Naive thymus-derived CD8-positive, alpha-beta T cell (primary cell): ENCODE measurements at places on chromosomes 6 and 20. TPM values are rescaled to one million over a fixed set of nuclear protein-coding genes. Genes with fewer than 3 reads are reported as not detected.

DNA sequence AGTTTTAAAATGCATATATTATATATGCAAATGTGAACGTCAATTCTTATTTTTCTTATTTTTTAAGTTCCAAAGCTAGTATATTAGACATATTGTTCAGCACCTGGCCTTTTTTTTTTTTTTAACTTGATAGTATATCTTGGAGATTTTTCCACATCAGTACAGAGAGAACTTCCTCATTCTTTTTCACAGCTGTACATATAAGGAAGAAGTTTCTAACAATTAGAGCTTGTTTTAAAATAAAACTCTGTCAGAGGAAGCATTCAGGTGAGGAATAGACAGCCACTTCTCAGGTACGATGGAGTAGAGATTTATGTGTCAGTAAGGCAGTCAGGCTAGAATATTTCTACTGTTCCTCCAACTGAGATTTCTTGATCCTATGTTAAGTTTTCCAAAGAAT, 233.1 kb upstream of the SUPT3H start:
- no peak for DNase-seq
- peaks cover 5% of the 10 kb centered on the region for H3K36me3 ChIP-seq
- H3K27me3 ChIP-seq, result no peaks in the 10 kb centered on the region
- no peak overlapping the region for H3K4me3 ChIP-seq
- H3K27ac ChIP-seq, result no peak overlapping the region

GRCh38 chr6:106272287-106272686, 53.3 kb downstream of the ATG5 start:
- H3K27ac ChIP-seq, result no peak overlapping the region
- H3K27me3 ChIP-seq, result no peaks in the 10 kb centered on the region
- H3K36me3 ChIP-seq, result peaks cover 20% of the 10 kb centered on the region
- no peak for DNase-seq
- H3K4me1 ChIP-seq, result peaks cover 38% of the 10 kb centered on the region

GRCh38 chr20:35077872-35078271, 14.7 kb downstream of the TRPC4AP start:
- DNase-seq, result no peak
- H3K4me1 ChIP-seq, result peaks cover 39% of the 10 kb centered on the region
- no peak overlapping the region for H3K4me3 ChIP-seq
- H3K36me3 ChIP-seq, result peaks cover 56% of the 10 kb centered on the region

DNA sequence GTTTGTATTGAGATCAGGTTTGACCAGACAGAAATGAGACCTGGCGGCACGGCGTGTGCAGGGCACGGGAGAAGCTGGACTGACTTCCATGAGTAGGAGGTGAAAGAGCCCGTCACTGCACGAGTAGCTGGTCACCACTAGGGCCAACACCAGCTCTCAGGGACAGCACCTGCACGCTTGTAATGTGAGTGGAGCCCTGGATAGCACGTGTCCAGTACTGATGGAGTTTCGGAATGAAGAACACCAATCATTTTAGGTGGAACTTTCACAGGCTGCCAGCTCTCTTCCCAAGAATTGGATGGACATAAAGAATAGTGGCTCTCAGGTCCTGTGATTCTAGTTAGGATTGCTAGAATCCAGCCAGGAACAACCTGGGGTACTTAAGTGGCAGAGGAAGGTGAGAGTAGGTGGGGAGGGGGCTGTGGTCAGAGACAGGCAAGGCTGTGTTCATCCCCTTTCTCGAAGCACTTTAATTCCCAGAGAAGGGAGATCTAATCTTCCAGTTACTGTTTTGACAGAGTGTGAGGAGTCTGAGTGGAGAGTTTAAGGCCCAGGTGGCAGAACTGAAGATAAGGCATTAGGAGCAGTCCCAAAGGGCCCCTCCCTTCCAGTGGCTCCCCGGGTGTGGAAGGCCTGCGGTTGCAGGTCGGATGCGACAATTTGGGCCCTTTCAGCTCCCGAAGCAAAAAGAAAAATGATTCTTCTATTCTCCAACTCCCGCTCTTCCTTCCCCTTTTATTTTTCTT, 314.8 kb downstream of the QKI start:
- no peak for DNase-seq
- H3K27me3 ChIP-seq, result no peaks in the 10 kb centered on the region
- no peaks in the 10 kb centered on the region for H3K36me3 ChIP-seq
- no peak overlapping the region for H3K27ac ChIP-seq

DNA sequence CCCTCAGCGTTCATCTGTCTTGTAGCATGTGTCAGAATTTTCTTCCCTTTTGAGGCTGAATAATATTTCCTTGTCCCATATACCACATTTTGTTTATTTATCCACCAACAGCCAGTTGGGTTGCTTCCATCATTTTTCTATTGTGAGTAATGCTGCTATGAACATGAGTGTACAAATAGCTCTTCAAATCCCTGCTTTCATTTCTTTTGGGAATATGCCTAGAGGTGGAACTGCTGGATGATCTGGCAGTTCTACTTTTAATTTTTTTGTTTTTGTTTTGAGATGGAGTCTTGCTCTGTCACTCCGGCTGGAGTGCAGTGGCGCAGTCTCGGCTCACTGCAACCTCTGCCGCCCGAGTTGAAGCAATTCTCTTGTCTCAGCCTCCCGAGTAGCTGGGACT, 64.7 kb downstream of the SASH1 start:
- H3K27me3 ChIP-seq, result peaks cover 7% of the 10 kb centered on the region
- H3K4me3 ChIP-seq, result no peak overlapping the region
- no peaks in the 10 kb centered on the region for H3K4me1 ChIP-seq
- no peaks in the 10 kb centered on the region for H3K36me3 ChIP-seq
- no peak overlapping the region for H3K27ac ChIP-seq

DNA sequence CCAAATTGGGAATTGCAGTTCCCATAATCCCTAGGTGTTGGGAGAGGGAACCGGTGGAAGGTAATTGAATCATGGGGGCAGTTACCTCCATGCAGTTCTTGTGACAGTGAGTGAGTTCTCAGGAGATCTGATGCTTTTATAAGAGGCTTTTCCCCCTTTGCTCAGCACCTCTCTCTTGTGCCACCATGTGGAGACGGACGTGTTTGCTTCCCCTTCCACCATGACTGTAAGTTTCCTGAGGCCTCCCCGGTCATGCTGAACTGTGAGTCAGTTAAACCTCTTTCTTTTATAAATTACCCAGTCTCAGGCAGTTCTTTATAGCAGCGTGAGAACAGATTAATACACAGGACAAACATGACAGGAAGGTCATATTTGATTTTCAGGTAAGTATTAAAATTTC, 25.3 kb upstream of the HECA start:
- H3K27ac ChIP-seq, result peak overlapping the region; percentile 86
- no peak for DNase-seq
- H3K4me3 ChIP-seq, result no peak overlapping the region

Gene NMBR
- total RNA-seq, result not detected

Gene PRICKLE4
- not detected for total RNA-seq

Gene HMGCLL1
- total RNA-seq, result not detected

DNA sequence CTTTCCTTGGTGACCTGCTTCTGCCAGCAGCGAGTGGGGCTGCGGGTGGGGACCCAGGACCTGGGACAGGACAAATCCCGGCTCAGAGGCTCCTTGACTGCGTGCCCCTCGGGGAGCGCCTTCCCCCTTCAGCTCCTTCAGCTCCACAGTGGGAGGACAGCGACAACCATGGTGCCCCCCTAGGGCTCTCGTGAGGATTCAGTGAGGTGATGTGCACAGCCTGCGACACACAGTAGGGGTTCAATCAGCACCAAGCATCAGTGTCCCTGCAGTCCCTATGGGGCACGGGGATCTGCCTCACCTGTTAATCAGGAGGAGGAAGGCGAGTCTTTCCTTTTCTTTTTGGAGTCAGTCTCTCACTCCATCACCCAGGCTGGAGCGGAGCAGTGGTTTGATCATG, 209.2 kb downstream of the PREX1 start:
- no peaks in the 10 kb centered on the region for H3K27me3 ChIP-seq
- DNase-seq, result peak; percentile 14
- no peak overlapping the region for H3K27ac ChIP-seq
- no peak overlapping the region for H3K4me3 ChIP-seq
- no peaks in the 10 kb centered on the region for H3K36me3 ChIP-seq

Gene SLC22A2
- not detected for total RNA-seq

Gene OR2B6
- not detected for total RNA-seq

Gene STAU1
- total RNA-seq, result 43.8 TPM

- no peak for DNase-seq
- peaks cover 17% of the 10 kb centered on the region for H3K36me3 ChIP-seq
- H3K27me3 ChIP-seq, result no peaks in the 10 kb centered on the region
- H3K4me3 ChIP-seq, result peak overlapping the region; percentile 99
- H3K27ac ChIP-seq, result peak overlapping the region; percentile 94
These were observed 609 bp downstream of the PGM3 start for GRCh38 chr6:83192456-83192855.

Gene EEF1E1
- total RNA-seq, result 28.6 TPM

Gene SEC23B
- total RNA-seq, result 31.2 TPM

DNA sequence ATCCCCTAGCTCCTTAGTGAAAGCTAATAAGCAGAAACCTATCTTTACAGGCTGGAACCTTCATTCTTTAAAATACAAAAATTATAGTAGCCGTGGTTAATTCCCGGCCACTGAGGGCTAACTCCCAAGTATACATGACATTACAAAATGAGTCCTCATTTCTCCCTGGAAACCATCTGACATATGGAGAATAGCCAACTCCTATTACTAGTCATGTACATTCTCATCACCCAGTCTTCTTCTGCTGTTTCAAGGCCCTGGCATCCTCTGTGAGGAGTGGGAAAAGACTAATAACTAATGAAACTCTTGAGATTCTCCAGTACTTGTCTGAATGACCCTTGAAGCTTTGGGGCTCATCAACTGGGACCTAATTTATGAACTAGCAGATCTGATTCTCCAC, 30.2 kb downstream of the CSNK2A1 start:
- H3K4me3 ChIP-seq, result no peak overlapping the region
- H3K4me1 ChIP-seq, result peaks cover 72% of the 10 kb centered on the region
- no peaks in the 10 kb centered on the region for H3K27me3 ChIP-seq

Gene PET117
- total RNA-seq, result 19.0 TPM

- H3K36me3 ChIP-seq, result no peaks in the 10 kb centered on the region
- peaks cover 60% of the 10 kb centered on the region for H3K4me1 ChIP-seq
- peak overlapping the region; percentile 51 for H3K27ac ChIP-seq
These were observed 105.0 kb downstream of the OLIG3 start for GRCh38 chr6:137389150-137389704.

DNA sequence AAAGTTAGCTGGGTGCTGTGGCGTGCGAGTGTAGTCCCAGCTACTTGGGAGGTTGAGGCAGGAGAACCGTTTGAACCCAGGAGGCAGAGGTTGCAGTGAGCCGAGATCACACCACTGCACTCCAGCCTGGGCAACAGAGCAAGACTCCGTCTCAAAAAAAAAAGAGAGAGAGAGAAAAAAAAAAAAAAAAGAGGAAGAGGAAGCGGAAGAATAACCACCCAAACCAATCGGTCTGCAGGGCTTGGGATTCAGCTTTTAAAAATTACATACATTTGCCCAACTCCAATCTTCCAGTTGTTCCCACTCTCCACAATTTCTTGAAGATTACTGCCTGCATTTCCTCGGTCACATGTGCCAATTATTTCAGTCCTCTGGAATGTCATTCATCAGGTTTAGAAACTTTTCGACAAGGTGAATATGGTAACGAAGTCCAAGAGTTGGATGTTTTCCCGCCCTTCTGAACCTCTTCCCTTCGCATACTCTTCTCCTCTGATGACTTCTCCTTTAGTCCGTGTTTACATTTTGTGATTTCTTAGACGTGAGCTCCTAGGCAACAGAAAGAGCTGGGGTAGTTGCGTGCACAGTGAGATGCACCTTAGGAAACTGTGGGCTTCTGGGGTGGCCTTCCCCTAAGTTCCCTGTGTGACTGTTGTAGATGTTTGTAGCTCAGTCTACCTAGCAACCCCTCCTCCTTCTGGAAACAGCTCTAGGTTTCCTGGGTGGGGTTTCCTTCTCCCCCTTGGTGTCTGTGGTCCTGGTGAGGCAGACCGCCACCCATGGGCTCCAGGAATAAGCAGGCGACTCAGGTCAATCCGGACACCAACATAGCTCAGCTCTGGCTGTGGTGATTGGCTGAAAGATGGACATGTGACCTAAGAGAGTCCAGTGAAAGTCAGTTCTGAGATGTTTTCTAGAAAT, 63.0 kb upstream of the NCOA3 start:
- DNase-seq, result no peak
- no peaks in the 10 kb centered on the region for H3K36me3 ChIP-seq
- H3K27me3 ChIP-seq, result no peaks in the 10 kb centered on the region
- H3K4me1 ChIP-seq, result peaks cover 18% of the 10 kb centered on the region

- no peak for DNase-seq
- H3K4me3 ChIP-seq, result no peak overlapping the region
- no peaks in the 10 kb centered on the region for H3K36me3 ChIP-seq
- H3K4me1 ChIP-seq, result no peaks in the 10 kb centered on the region
- no peak overlapping the region for H3K27ac ChIP-seq
- H3K27me3 ChIP-seq, result peaks cover 4% of the 10 kb centered on the region
These were observed 348.8 kb upstream of the SPTLC3 start for GRCh38 chr20:12659942-12660341.

- H3K4me3 ChIP-seq, result no peak overlapping the region
- H3K4me1 ChIP-seq, result peaks cover 10% of the 10 kb centered on the region
- no peak overlapping the region for H3K27ac ChIP-seq
- no peaks in the 10 kb centered on the region for H3K36me3 ChIP-seq
- H3K27me3 ChIP-seq, result peaks cover 4% of the 10 kb centered on the region
These were observed 28.9 kb upstream of the BHLHE23 start for GRCh38 chr20:63035603-63036185.

- H3K4me1 ChIP-seq, result no peaks in the 10 kb centered on the region
- no peak overlapping the region for H3K27ac ChIP-seq
- H3K36me3 ChIP-seq, result no peaks in the 10 kb centered on the region
These were observed 54.1 kb upstream of the SASH1 start for GRCh38 chr6:148288541-148288940.

- no peak overlapping the region for H3K27ac ChIP-seq
- DNase-seq, result no peak
- H3K4me3 ChIP-seq, result no peak overlapping the region
- no peaks in the 10 kb centered on the region for H3K27me3 ChIP-seq
- H3K36me3 ChIP-seq, result no peaks in the 10 kb centered on the region
- H3K4me1 ChIP-seq, result no peaks in the 10 kb centered on the region
These were observed 72.0 kb downstream of the DACT2 start for GRCh38 chr6:168247443-168248147.

DNA sequence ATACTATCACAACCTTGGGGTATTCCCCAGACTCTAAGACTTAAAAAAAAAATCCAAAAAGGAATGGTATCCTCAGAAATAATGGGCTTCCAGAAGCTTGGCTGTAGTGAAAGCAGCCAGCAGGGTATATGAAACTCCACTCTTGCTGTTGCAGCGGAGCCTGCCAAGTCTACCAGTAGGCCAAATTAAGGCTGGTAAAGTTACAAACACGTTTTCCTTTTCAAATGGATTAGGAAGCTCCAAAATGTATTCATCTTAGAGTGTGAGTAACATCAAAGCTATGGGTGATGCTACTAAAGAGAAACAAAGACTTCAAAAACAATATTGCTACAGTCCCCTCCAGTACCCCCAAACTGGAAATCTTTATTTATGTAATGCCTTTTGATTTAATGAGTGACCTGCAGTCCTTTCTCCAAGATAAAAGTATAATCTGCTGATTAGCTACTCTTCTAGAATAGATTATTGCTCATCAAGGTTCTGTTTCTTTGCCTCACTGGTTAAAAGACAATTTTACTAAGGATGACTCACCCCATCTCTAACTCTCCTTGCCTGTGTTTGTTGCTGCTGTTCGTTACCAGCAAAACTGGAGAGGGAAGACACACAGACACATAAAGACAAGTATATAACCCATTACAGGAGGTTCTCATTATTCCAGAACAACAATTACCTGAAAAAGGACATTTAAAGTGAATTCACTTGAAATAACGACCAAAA, 84.9 kb downstream of the BTBD9 start:
- H3K4me3 ChIP-seq, result no peak overlapping the region
- peaks cover 6% of the 10 kb centered on the region for H3K4me1 ChIP-seq
- H3K27me3 ChIP-seq, result no peaks in the 10 kb centered on the region
- peaks cover 11% of the 10 kb centered on the region for H3K36me3 ChIP-seq
